Mesothelial cell of epicardium (in vitro differentiated cells): ENCODE measurements at places on chromosomes 12 and 14.

- no peak overlapping the region for H3K27ac ChIP-seq
- H3K27me3 ChIP-seq, result no peaks in the 10 kb centered on the region
- no peak for DNase-seq
- peaks cover 1% of the 10 kb centered on the region for H3K4me1 ChIP-seq
- H3K36me3 ChIP-seq, result no peaks in the 10 kb centered on the region
- H3K4me3 ChIP-seq, result no peak overlapping the region
Observed at GRCh38 chr14:99057576-99058083, 214.4 kb downstream of the BCL11B start.

- peak overlapping the region; percentile 63 for H3K27ac ChIP-seq
- peak overlapping the region; percentile 84 for H3K4me3 ChIP-seq
- peaks cover 11% of the 10 kb centered on the region for H3K36me3 ChIP-seq
- peak; percentile 53 for DNase-seq
Observed at GRCh38 chr14:53951627-53952303, 4.9 kb downstream of the BMP4 start.

- H3K27me3 ChIP-seq, result no peaks in the 10 kb centered on the region
- no peak overlapping the region for H3K4me3 ChIP-seq
- no peak for DNase-seq
- H3K36me3 ChIP-seq, result no peaks in the 10 kb centered on the region
- peak overlapping the region; percentile 60 for H3K27ac ChIP-seq
Observed at GRCh38 chr12:49198431-49199155, 9.7 kb upstream of the TUBA1A start.

DNA sequence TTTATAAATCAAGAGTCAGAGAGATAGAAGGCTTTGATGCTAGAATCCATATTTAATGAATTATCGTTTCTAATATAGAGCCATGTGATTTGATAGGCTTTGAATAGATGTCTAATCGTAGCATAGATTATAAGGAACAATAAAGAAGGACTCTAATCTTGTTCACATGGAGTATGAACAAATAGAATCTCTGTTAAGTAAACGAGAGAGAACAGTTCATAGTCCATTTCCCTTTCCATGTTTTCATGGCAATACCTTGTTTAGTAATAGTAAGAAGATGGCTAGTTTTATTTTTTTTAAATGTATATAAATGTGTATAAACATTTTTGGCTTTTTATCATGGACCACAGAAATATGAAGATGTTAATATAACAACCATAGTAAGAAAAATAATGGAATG is 32.3 kb upstream of the RAD51AP1 start:
- DNase-seq, result no peak
- H3K27ac ChIP-seq, result no peak overlapping the region
- H3K4me1 ChIP-seq, result no peaks in the 10 kb centered on the region
- peaks cover 17% of the 10 kb centered on the region for H3K36me3 ChIP-seq

- H3K4me3 ChIP-seq, result no peak overlapping the region
- peaks cover 11% of the 10 kb centered on the region for H3K27me3 ChIP-seq
- no peaks in the 10 kb centered on the region for H3K36me3 ChIP-seq
- H3K4me1 ChIP-seq, result no peaks in the 10 kb centered on the region
- H3K27ac ChIP-seq, result no peak overlapping the region
- no peak for DNase-seq
Observed at GRCh38 chr12:16669756-16670155, 63.8 kb upstream of the LMO3 start.

DNA sequence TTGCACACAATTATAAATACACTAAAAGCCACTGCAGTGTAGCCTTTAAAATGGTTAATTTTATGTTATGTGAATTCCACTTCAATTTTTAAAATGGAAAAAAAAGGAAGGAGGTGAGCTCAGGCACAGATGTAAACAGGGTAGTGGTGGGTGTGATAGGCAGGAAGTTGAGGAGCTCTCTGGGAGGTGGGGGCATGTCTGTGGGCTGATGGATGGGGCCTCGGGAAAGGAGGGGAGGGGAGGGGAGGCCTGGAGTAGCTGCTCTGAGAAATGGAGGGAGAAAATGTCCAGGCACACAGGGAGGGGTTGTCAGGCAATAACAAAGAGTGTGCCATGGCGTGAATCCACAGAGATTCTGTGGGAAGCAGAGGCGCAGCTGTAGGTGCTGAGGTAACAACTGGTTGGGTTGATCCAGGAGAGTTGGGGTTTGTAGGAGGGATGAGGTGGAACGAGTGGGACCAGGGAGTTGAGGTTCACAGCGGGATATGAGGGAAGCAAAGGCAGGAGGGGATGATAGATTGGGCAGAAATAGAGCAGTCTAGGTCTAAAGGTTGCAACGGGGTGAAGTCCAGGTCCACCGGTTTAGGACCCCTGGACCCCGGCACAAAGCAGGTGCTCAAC is 57.2 kb downstream of the LTBP2 start:
- no peaks in the 10 kb centered on the region for H3K27me3 ChIP-seq
- no peak overlapping the region for H3K27ac ChIP-seq
- peaks cover 14% of the 10 kb centered on the region for H3K4me1 ChIP-seq
- DNase-seq, result no peak

DNA sequence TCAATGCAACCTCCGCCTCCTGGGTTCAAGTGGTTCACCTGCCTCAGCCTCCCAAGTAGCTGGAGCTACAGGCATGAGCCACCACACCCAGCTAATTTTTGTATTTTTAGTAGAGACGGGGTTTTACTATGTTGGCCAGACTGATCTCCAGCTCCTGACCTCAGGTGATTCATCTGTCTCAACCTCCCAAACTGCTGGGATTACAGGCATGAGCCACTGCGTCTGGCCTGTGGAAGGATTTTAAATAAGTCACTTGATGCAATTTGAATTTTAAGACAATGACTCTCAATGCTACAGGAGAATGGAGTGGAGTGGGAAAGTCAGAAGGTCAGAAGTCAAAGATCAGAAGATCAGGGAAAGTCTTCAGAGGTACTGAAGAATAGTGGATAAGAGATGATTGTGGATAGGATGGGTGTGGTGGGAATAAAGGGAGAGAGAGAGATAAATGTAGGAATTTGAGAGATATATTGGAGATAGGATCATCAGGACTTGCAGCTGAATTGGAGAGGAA is 15.4 kb downstream of the TMEM52B start:
- no peaks in the 10 kb centered on the region for H3K27me3 ChIP-seq
- H3K4me1 ChIP-seq, result peaks cover 26% of the 10 kb centered on the region
- H3K4me3 ChIP-seq, result no peak overlapping the region
- H3K27ac ChIP-seq, result no peak overlapping the region

DNA sequence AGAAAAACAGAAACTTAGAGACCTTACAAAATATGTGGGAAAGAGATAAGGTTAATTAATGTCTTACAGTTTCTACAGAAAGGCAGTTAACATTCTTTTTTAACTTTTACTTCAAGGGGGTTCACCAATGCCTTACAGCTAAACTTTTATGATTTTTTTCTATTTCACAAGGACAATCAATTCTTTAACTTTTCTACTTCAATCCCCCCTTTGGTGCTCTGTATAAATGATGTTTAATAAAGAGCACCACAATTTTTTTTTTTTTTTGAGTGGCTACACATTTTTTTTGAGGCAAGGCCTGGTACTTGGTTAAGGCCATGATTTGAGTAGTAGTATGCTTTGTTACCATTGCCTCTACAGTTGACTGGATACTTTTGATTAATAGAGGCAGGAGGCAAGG is 279.6 kb downstream of the PRKD1 start:
- no peaks in the 10 kb centered on the region for H3K27me3 ChIP-seq
- no peak overlapping the region for H3K27ac ChIP-seq
- H3K4me1 ChIP-seq, result peaks cover 46% of the 10 kb centered on the region
- H3K36me3 ChIP-seq, result peaks cover 40% of the 10 kb centered on the region
- H3K4me3 ChIP-seq, result no peak overlapping the region

DNA sequence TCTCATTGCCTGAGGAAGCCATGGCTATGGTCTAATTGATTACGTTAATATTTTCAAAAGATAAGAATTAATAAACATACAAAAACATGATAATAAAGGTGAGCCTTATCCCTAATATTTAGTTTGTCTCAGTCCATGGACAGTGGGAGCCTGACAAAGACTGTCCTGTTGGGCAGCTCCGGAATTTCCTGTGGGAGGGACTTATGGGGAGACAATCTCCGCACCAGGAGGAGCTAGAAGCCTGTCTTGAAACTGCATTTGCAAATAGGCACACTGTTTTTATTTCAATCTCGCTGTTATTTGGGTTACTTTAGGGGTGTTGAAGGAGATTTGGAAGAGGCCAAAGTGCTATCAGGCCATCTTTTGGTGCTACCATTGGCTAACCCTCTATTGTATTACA is 50.8 kb upstream of the ZDHHC17 start:
- H3K4me1 ChIP-seq, result peaks cover 15% of the 10 kb centered on the region
- no peaks in the 10 kb centered on the region for H3K36me3 ChIP-seq
- DNase-seq, result no peak
- no peaks in the 10 kb centered on the region for H3K27me3 ChIP-seq
- no peak overlapping the region for H3K4me3 ChIP-seq

DNA sequence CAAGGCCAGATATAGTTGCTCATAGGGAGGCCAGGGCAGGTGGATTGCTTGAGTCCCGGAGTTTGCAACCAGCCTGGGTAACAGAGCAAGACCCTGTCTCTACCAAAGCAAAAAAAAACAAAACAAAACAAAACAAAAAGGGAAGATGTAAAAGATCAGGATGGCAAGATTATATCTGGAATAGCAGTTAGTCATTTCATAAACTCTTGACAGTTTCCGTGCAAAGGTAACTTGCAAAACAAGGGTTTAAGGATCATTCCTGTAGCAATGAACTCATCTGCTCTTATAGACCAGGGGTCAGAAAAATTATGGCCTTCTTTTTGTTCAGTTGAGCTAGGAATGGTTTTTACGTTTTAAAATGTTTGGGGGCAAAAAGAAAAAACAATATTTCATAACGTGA is 29.6 kb downstream of the GIT2 start:
- H3K4me3 ChIP-seq, result no peak overlapping the region
- no peak overlapping the region for H3K27ac ChIP-seq
- no peaks in the 10 kb centered on the region for H3K4me1 ChIP-seq
- H3K36me3 ChIP-seq, result peaks cover 34% of the 10 kb centered on the region
- no peak for DNase-seq

DNA sequence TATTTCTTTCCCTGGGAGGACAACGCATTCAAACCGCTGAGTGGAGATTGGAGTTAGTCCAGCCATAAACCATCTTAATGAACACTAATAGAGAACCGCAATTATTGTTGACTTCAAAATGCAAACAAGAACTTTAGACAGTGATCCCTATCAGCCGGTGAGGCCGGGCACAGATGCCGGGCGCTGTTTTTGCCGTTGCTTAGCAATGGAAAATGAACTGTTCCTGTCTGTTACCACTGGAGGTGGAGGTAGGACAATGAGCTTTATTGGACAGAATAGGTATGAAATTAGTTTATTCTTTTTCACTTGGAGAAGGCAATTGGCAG is 216.8 kb downstream of the TTC8 start:
- H3K27ac ChIP-seq, result peak overlapping the region; percentile 91
- peak overlapping the region; percentile 77 for H3K4me3 ChIP-seq
- peaks cover 13% of the 10 kb centered on the region for H3K4me1 ChIP-seq
- H3K27me3 ChIP-seq, result peaks cover 2% of the 10 kb centered on the region

DNA sequence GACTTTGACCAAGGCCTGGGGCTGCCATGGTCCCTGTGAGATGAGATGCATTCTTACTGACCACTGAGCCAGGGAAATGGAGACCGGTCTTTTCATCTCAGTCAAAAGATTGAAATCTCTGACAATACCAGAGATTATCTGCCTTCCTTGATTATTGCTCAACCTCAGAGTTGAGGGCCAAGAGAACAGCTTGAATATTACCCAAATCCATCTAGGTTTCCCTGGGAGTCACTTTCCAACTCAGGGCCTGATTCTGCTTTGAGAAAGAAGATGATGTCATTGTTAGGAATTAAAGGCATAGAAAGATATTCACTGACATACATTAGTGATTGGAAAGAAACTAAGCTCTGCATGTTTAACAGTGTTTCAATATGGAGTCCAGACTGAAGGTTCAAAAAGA is 515.9 kb upstream of the TBX3 start:
- no peak for DNase-seq
- H3K4me3 ChIP-seq, result no peak overlapping the region
- no peaks in the 10 kb centered on the region for H3K27me3 ChIP-seq
- peak overlapping the region; percentile 26 for H3K27ac ChIP-seq

DNA sequence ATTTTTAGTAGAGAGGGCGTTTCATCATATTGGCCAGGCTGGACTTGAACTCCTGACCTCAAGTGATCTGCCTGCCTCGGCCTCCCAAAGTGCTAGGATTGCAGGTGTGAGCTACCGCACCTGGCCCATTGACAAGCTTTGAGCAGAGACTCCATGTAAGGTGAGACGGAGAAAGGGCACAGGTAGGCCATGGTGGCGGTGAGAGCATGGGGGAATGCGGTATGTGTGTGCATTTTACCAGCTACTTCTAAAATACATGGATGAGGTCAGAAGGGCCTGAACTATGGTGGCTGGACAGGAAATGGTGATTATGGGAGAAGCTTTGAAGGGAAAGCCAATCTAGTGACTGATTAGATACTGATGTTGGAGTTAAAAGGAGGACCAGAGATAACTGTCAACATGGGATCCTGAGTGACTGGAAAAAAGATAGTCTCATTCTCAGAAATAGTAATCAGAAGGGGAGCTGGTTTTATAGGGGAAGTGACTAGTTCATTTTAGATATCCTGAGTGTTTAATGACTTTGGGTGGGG is 21.9 kb upstream of the PTPRB start:
- no peak for DNase-seq
- H3K4me3 ChIP-seq, result no peak overlapping the region
- peak overlapping the region; percentile 47 for H3K27ac ChIP-seq
- H3K36me3 ChIP-seq, result no peaks in the 10 kb centered on the region
